Smooth muscle cell of the umbilical artery (primary cell): ENCODE measurements at places on chromosomes 13 and 19. TPM values are rescaled to one million over a fixed set of nuclear protein-coding genes. Genes with fewer than 3 reads are reported as not detected.

The STAP2 gene
- 1.2 and 3.0 TPM in 2 replicates for total RNA-seq

The FPR3 gene
- total RNA-seq: under 0.01 and 0.88 TPM in 2 replicates

The OR7A5 gene
- not detected in 2 replicates for total RNA-seq

The ZNF492 gene
- total RNA-seq: under 0.01 and 0.60 TPM in 2 replicates

The ZNF223 gene
- total RNA-seq: 4.7 and 5.3 TPM in 2 replicates

The ZNF416 gene
- 3.9 and 4.9 TPM in 2 replicates for total RNA-seq

The PCDH8 gene
- not detected in 2 replicates for total RNA-seq

The SULT2A1 gene
- total RNA-seq: not detected in 2 replicates

The ZNF442 gene
- total RNA-seq: 3.3 and 3.9 TPM in 2 replicates

The PPM1N gene
- 0.46 and 0.59 TPM in 2 replicates for total RNA-seq
